ENCODE measurements at places on chromosomes 12 and 14.

DNA sequence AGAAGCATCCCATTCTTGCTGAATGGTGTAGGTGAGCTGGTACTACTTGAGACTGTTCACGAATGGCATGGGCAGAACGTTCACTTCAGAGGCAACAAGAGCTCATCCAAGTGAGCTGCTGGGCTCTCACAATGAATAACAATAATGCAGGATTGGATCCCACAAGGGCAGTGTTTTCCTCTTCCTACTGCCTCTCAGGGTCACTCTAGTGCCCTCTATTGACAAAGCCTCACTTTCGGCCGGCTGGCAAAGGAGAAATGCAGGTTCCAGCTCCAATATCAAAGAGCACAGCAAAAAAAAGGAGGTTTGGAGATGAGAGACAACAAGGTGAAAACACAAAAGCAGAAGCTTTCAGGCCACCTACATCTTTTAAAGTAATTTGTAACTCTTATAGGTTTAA lies 74.6 kb upstream of the MYF6 start:
- DNase-seq: no peak

GRCh38 chr12:92096346-92097136 lies 49.1 kb downstream of the BTG1 start:
- DNase-seq: no peak

DNA sequence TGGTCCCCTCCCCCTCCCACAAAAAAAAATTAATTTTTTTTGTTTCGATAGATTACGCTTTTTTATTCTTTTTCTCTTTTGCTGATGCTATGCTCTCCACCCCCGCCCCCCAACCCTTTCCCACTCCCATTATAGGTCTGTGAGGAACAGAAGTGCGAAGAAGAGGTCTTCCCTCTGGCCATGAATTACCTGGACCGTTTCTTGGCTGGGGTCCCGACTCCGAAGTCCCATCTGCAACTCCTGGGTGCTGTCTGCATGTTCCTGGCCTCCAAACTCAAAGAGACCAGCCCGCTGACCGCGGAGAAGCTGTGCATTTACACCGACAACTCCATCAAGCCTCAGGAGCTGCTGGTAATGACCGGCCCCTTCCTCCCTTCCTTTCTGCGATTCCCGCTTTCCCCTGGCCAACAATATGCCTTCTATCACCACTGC lies 2.3 kb downstream of the CCND2 start:
- no peak for DNase-seq

DNA sequence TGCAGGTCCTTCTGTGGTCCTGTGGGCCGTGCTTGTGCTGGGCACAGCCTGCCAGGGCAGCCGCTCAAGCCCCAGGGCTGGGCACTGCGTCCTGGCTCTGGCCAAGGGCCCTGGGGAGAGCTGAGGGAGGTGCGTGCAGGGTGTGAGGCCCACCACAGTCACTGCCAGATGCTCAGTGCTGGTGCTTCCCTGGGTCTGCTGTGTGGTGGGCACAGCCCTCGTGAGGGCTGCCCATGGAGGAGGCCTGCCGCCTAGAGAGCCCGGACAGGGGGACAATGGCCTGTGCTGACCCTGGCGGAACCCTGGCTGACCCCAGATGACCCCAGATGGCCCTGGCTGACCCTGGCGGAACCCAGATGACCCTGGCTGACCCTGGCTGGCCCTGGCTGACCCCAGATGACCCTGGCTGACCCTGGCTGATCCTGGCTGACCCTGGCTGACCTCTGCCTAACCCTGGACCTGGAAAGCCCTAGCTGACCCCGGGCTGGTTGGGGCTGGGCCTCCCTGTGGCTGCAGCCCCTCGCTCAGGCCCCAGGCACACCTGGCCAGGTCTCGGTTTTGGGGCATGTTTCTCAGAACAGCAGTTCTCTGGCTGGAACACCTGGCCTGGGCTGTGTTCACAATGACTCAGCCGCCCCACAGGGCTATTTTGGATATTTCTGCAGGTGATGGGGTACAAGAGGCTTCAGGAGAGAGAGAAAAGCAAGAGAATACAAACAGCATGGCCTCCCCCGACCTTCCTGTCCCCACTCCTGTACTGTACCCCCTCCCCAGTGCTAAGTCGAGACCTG lies 55.4 kb downstream of the TMEM121 start:
- DNase-seq: no peak

GRCh38 chr14:54813081-54813480 lies 89.5 kb downstream of the GCH1 start:
- no peak for DNase-seq

DNA sequence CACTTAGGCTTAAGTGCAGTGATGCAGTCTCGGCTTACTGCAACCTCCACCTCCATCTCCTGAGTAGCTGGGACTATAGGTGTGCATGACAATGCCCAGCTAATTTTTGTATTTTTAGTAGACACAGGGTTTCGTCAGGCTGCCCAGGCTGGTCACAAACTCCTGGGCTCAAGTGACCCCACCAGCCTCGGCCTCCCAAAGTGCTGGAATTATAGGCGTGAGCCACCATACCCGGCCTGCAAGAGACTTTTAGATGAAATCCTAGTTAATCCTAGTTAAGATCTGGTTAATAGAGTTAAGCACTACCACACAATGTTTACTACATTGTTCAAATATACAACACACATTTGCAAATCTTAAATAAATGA lies 196.5 kb upstream of the AMIGO2 start:
- no peak for DNase-seq

- DNase-seq: no peak
These were observed 9.2 kb downstream of the OAS2 start for GRCh38 chr12:112987561-112987960.
